Hematopoietic multipotent progenitor cell (in vitro differentiated cells): ENCODE measurements at places on chromosomes 12 and 14. TPM values are rescaled to one million over a fixed set of nuclear protein-coding genes. Genes with fewer than 3 reads are reported as not detected.

The PLBD1 gene
- 1.1 TPM for total RNA-seq

DNA sequence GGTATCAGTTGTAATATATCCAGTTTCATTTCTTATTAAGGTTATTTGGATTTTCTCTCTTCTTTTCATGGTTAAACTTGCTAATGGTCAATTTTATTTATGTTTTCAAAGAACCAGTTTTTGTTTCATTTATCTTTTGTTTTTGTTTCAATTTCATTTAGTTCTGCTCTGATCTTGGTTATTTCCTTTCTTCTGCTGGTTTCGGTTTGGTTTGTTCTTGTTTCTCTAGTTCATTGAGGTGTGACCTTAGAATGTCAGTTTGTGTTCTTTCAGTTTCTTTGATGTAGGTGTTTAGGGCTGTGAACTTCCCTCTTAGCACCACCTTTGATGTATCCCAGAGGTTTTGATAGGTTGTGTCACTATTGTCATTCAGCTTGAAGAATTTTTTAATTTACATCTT, 145.6 kb upstream of the SLCO1B1 start:
- DNase-seq: no peak

DNA sequence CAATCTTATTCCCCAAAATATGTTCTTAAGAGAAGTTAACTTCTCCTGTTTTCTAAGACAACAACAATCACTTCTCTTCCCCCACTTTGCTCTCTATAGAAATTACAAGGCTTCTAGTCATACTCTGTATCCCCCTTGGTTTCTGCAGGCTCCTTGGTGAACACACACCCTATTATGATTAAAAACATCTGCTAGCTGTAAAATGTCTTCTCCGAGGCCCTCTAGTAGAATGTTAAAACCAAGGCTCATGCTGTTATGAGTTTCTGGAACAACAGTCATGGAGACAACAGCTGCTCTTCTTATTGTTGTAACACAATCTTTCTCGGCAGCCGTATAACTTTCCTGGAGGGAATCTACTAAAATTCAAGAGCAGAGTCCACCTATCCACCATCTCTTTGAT, 397.5 kb upstream of the CCDC196 start:
- DNase-seq: no peak

- no peak for DNase-seq
Observed at GRCh38 chr12:82964446-82964845, 277.7 kb downstream of the TMTC2 start.

DNA sequence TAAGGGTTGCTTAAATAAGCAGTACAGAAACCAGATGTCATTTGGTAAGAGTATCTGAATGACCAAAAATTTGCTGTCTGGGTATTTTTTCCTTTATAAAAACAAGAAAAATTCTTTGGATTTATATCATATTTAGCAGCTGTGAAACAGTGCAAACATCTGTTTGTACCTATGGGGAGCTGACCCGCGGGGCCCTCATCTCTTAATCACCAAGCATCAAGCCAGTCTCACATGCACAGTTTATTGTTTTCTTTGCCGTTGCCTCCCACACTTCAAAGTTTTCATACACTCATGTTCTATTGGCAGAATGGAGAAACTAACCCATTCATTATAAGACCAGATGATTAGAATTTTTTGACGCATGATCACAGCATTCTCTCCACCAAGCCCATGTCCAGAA, 142.2 kb downstream of the BMP4 start:
- no peak for DNase-seq

GRCh38 chr12:42631513-42631912, 42.0 kb upstream of the PRICKLE1 start:
- DNase-seq: no peak
